ENCODE measurements at places on chromosomes 13 and 19.
A peak's percentile ranks its signal among the peaks of the same experiment; 100 is the strongest.

DNA sequence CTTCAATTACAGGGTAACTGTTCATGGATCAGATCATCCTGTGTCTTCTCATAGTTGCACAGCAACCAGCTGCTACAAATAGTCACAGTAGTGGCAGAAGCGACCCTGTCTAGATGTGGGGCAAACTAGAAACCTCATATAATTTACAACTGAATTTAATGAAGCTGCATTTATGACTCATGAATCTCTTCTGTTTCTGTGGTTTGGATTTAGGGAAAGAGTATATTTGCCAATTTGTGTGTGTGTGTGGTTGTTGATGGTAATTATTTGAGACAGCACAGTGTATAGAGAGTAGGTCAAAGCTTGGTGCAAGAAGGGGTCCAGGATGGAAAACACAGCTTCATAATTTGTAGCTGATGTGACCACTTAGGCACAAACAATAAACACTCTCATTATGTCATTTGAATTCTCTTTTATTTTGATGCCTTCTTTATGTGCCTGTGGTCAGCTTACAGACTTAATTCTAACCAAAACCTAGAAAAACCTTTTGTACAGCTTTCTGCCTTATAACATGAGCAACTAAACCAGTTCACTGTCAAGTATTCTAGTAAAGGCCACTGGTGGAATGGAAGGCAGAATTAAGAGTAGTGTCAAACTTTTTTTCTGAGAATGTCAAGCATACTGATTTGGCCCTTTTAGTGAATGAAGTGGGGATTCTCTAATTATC lies 218.1 kb downstream of the TBC1D4 start:
- DNase-seq, result no peak

DNA sequence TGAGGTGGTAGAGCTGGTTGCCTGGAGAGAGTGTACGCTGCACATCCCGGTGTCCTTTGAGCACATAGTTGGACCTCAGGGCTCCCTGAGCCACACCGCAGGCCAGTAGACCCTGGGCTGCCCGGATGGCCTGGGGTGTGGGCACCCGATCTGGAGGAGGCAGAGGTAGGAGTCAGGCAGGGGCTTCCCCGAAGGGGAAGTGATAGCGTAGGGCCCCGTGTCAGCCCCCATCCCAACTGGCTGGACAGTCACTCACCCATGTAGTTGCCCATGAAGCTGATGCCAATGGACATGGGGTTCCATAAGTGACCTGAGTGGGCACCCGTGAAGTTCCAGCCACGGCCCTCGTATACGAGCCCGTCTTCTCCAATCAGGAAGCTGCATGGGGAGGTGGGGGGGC lies 3.6 kb downstream of the PGLYRP1 start:
- no peak for DNase-seq

- DNase-seq, result peak; percentile 46
These were observed 32.7 kb downstream of the KDM4B start for GRCh38 chr19:5001615-5002014.

- no peak for DNase-seq
These were observed 107.2 kb upstream of the MLNR start for GRCh38 chr13:49112782-49113525.

- DNase-seq, result no peak
These were observed 49.8 kb downstream of the VAV1 start for GRCh38 chr19:6822311-6822670.

DNA sequence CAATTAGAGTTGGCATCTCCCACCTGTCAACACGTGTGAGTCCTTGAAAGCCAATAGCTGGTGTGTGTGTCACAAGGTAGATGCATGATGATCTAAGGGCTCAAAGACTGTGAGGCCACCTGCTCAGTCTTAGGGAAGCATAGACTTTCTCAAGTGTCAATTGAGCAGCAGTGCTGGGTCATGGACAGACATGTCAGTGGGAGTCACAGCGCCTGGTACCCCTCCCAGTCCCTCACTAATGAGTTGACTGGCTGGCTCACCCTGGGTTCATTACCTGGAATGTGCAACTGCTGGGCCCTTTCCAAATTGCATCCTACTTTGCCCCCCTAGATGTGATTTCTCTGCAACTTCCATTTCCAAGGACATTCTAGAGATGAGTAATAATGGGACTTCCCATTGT lies 9.1 kb upstream of the PSG6 start:
- DNase-seq, result no peak

- no peak for DNase-seq
These were observed 2267.7 kb downstream of the PCDH9 start for GRCh38 chr13:64962404-64962803.

- no peak for DNase-seq
These were observed 61.3 kb downstream of the TNFRSF19 start for GRCh38 chr13:23631311-23632047.

- no peak for DNase-seq
These were observed 792 bp upstream of the PEX11G start for GRCh38 chr19:7489609-7490044.

DNA sequence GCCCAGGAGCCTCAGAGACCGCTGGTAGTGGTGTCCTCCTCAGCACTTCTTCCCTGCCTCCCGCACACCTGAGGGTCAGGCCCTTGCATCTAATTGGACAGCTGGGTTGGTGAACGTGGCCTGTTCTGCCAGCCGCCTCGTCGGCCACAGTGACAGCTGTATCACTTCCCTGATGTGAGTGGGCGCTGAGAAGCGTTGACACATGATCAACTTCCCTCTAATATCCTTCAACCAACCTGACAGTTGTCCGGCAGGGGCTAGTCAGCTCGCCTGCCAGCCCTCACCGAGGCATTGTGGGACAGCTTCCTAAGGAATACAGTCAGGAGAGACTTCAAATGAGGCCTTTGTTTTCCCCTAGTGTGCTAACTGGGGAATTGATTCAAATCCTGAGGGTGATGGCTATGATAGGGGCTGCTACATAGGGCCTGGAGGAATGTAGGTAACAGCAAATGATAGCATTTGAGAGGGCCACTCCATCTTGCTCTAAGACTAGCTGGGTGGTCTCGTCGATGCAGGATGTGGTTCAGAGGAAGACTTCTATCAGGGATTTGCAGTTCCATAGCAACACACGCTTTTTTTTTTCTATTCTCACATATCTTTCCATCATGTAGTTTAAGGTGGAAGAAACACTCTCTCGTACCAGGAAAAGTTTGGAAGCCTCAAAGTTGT lies 230.8 kb downstream of the TSHZ3 start:
- DNase-seq, result no peak

DNA sequence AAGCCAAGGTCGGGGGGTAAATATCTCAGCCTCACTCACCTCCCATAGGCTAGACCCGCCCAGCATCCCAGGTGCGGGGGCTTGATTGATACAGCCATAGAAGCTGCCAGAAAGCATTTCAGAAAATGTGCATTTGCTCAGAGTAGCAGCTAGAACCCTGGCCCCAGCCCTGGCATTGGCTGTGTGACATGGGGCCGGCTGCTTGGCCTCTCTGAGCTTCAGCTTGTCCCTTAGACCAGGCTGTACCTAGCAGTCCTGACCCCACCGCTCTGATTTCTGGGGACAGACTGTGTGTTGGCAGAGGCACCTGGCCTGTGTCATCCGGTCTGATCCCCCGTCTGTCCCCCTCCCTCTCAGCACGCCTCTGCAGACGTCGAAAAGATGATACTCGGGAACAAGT lies 15.4 kb downstream of the RAB8A start:
- no peak for DNase-seq

DNA sequence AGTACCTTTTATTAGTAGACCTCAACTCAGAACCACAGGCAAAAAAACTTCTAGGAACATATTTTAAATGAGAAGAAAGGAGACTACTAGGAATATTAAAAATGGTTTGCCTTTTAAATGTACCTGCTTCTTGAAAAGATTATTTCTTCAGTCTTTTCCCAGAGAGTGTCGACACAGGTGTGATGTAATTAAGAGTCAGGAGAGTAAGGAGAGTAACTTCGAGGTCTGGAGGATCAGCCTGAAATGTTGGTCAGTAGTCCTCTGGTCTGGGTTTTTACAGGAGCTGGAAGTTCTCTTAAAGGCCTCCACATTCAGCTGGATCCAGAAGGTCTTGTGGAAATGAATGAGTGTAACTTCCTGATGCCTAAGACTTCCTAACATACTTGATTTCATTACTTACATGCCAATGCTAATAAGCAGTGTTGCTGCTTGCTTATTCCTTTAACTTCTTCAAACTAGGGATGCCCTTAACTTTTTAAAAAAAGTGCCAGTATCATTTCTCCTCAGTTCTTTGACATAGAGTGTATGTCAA lies at the start of gene KCTD4:
TSS of gene KCTD4 (minus strand) at position 345 of the 532 bp plus-strand sequence. CDS start 6,478 bp downstream, outside the sequence.
- no peak for DNase-seq

- no peak for DNase-seq
These were observed 27.9 kb upstream of the IGFL1 start for GRCh38 chr19:46201454-46202310.

Measured in activated naive CD4-positive, alpha-beta T cell treated with anti-CD3 and anti-CD28 coated beads for 36 hours (primary cell).